ENCODE measurements at places on chromosomes 5 and 9. TPM values are rescaled to one million over a fixed set of nuclear protein-coding genes. Genes with fewer than 3 reads are reported as not detected.

Gene CNTFR
- total RNA-seq, result not detected

DNA sequence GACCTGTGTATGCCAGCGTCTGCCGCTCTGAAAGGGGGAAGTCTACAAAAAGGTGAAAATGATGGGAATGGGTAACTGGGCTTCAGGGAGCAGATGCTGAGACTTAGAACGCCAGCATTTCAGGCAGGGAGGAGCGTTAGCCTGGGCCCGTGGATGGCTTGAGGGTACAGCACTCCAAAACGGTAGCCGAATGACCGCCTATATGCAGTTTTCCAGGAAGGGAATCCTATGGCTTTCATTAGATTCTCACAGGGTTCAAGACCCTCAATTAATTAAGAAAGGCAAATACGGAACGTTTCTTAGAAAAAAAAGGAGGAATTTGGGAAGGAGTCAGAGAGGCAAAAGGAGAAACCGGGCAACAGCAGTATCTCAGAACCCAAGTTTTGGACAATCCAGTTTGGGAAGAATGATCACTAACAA lies 639 bp downstream of the AMACR start:
- H3K4me1 ChIP-seq, result peaks cover 32% of the 10 kb centered on the region
- no peak for DNase-seq
- H3K27ac ChIP-seq, result peak overlapping the region; percentile 94
- peaks cover 6% of the 10 kb centered on the region for H3K36me3 ChIP-seq

DNA sequence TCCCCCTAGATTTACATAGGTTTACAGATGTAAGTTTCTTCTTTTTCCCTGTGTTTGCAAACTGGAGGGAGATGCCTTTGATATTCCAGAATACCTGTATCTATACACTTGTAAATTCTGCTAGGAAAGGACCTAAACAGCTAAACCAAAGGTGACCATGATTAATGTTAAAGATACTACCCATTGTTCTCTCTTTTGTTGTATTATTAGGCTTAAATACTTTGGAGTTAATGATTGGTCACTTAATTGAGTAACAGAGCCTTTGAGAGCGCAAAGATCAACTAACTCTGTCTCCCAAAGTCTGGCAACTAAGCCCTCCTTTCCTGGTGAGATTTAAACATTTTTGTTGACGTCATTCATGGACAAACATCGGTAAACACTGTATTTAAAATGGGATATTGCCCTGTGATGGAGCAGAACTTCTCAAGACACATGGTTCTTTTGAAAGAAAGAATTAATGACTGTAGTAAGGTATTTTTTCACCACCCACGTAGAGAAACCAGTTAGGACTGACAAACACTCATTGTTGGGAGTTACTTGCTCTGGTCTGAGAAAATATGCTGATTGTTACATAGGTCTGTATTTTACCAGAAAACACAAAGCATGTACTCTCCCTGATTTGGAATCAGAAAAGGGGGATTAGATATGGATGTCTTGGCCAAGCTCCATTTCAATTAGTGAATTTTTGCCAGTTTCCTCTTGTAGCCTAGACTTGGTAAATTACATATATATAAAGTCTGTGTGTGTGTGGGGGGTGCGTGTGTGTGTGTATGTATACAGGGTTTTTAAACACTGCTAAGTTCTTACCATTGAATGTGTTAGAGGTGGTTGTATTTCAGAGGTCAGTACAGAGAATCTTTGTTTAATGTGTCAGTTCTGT lies 4.6 kb downstream of the VCAN start:
- peaks cover 9% of the 10 kb centered on the region for H3K36me3 ChIP-seq
- peaks cover 24% of the 10 kb centered on the region for H3K4me1 ChIP-seq
- no peak overlapping the region for H3K4me3 ChIP-seq
- H3K27me3 ChIP-seq, result peaks cover 58% of the 10 kb centered on the region
- no peak for DNase-seq
- H3K27ac ChIP-seq, result no peak overlapping the region

Gene IL5
- total RNA-seq, result not detected

Gene IFNA21
- total RNA-seq, result not detected

DNA sequence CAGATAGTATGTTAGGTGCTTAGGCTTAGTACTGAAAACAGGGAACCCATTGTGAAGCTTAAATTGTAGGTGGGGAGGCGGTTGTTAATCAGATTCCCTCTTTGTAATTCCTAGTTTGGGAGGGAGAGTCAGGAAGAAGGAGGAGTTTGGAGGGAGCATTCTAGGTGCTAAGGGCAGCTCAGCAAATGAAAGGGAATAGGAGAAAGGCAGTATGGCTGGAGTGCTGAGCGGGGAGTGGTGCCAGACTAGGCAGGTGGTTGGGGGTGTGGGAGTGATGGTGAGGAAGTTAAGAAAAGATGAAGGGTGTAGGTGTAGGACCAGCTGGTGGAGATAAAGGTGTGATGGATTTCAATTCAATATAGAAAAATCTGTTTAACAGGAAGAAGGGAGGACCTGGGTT lies 11.1 kb upstream of the GARNL3 start:
- peaks cover 8% of the 10 kb centered on the region for H3K4me1 ChIP-seq
- H3K27ac ChIP-seq, result no peak overlapping the region
- peaks cover 45% of the 10 kb centered on the region for H3K27me3 ChIP-seq
- no peak for DNase-seq
- H3K4me3 ChIP-seq, result no peak overlapping the region
- no peaks in the 10 kb centered on the region for H3K36me3 ChIP-seq

DNA sequence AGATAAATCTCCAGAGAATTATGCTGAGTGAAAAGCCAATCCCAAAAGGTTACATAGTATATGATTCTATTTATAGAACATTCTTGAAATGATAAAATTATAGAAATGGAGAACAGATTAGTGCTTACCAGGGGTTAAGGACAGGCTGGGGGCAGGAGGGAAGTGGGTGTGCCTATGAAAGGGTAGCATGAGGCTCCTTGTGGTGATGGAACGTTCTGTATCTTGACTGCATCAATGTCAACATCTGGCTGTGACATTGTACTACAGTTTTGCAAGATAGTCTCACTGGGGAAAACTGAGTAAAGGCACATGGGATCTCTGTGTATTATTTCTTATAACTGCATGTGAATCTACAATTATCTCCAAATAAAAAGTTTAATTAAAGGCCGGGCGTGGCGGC lies 22.3 kb downstream of the ORM2 start:
- peak overlapping the region; percentile 67 for H3K27ac ChIP-seq
- no peaks in the 10 kb centered on the region for H3K27me3 ChIP-seq
- H3K4me1 ChIP-seq, result peaks cover 21% of the 10 kb centered on the region

Gene CER1
- total RNA-seq, result not detected

Gene C6
- total RNA-seq, result not detected

Gene CDC20B
- total RNA-seq, result not detected

- H3K4me3 ChIP-seq, result no peak overlapping the region
- peaks cover 7% of the 10 kb centered on the region for H3K36me3 ChIP-seq
- H3K27ac ChIP-seq, result no peak overlapping the region
- no peak for DNase-seq
These were observed 44.5 kb downstream of the SMC5 start for GRCh38 chr9:70303268-70303667.

DNA sequence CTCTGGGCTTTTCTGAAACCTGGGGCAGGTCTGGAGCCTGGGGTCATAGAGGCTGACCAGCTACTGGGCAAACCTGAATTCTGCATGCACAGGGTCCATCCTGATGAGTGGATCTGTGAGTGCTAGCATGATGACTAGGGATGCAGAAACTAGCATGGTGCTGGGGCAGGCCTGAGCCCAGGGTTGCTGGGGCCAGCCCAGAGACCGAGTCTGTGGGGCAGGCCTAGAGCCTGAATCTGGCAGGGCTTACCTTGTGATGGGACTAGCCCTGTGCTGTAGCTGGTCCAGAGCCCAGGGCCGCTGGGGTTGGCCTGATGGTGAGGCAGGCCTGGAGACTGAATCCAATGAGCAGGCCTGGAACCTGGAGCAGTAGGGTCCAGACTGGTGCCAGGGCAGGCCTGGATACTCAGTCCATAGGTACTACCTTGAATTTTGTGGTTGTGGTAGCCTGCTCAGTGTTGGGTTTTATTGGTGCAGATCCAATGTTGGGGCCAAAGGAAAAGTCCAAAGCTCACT lies 313.5 kb downstream of the TLR4 start:
- H3K27ac ChIP-seq, result no peak overlapping the region
- H3K27me3 ChIP-seq, result no peaks in the 10 kb centered on the region
- H3K4me3 ChIP-seq, result no peak overlapping the region
- no peaks in the 10 kb centered on the region for H3K4me1 ChIP-seq
- no peak for DNase-seq

Gene CCDC187
- total RNA-seq, result 0.12 TPM

All from T-helper 17 cell (primary cell).